ENCODE measurements at places on chromosomes 12 and 14.

DNA sequence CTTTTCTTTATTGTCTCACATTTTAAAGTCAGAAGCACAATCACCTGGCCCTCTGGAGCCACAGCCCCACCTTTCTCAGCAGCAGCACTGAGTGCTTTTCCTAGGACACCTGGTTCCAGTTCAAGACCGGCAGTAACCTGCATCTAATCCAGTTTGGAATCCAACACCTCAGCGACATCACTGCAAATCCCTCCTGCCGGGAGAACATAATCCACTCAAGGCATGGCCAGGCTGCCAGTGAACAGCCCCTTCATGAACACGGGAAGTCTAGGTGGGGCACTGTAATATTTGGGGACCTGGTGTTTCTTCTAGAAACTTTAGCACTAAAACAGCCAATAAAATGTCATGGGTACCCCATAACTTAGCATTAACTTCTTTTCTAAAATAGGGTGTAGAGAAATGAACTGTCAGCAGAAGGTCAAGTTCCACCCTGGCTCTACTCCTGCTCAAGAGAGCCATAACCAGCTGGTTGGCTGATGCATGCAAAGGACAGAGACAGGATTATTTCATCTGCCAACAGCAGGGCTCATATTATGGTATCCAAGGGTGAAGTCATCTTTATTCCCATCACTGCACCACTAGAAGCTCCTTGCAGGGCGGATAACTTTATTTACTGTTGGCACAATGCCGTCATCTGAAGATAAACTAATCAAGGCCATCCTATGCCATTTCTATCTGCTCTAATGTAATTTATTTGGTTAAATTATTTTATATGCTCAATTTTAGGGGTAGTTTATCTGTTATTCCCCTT, 76.7 kb downstream of the TTC7B start:
- no peak for DNase-seq

DNA sequence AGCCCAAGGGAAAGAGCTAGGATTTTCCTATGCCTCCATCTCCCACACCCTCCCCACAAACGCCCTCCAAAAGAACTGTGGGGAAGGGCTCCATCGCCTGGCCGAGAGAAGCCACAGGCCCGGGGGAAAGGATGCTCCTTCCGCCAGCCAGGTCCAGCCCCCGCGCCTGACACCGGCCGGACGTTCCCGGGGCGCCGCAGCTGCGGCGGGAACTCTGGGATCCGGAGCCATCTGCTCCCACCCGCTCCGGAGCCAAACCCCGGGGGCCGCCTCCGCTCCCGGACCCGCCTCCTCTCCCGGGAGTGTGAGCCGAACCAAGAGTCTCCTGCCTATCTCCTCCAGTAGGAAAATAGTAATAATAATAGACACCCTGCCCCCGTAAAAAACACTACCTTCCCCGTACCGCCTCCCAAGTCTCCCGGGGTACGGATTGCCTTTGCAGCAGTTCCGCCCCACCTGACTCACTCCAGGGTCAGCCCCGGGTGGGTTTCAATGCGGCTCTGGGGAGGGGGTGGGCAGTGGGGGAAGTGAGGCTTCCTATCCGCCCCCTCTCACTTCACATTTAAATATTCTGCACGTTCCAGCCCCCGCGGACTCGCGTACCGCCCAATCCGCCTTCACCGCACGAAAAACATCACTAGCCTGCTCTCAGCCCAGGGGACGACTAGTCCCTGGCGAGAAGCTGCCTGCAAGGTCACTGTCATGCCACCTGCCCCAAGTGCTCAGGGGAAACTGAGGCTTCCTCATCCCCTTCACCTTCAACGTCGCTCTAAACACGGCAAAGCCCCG, 2.4 kb downstream of the AGAP2 start:
- DNase-seq, result peak; percentile 62

DNA sequence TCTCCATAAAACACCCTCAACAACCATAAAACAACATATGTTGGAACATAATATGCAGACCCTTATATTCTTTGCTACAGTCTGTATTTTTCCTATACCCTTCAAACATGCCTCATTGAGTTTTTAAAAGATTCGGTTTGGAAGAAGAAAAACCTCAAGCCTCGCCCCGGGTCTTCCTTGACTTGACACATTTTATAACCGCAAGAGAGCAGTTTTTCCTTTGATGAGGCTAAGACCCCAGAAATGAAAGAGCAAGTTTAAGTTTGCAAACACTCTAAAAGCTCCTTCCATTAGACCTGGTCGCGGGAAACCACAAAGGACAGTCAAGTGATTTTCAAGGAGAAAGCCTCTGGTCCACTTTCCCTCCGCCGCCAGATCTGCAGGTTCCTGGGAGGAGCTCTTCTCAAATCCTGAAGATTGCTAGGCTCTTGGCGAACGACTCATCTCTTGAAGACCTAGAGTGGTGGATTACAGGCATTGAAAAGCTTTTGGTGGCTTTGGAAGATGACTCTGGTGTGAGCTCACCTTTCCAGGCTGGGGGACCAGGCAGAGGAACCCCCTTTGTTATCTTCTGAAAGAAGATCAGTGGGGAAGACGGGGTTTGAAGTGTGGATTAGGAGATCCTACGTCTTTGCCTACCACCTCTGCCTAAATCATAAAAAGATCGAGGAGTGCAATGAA, at the start of gene ASCL4:
Gene ASCL4 (plus strand): TSS at position 356 of the 681 bp plus-strand sequence. CDS start 515 bp downstream, outside the sequence.
- no peak for DNase-seq

DNA sequence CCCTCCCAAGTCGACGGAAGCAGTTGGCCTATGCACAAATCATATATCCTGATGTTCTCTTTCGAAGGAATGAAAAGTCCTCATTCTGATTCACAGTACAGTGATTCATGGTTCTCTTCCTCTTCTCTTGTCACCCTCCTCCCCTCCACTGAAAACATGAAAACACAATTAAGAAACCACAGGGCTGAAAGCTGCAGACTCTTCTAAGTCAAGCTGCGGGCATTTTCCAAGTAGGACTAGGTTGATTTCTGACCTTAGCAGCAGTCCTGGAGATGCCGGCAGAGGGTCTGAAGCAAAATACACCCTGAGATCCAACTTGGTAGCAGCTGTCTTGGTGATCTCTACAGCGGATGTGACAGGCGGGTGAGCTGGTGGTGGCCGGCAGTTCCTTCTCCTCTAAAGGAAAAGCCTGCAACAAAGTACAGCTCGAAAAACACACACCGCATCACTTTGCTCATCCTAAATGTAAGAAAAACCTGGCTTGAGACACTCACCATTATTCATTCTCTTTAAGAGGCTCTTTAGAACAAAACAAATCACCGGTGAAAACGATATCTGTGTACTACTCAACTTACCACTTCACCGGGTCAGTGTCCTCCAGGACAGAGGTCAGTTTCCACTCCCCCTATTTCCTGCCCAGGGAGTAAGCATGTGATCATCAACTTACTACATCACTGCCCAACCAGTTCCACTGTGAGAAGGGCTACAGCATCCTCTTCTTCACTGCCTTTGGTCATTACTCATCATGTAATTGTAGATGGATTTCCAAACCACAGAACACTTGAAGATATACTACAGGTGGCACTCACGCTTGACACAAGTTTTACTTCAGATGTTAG, 6.0 kb downstream of the TMCC3 start:
- no peak for DNase-seq

DNA sequence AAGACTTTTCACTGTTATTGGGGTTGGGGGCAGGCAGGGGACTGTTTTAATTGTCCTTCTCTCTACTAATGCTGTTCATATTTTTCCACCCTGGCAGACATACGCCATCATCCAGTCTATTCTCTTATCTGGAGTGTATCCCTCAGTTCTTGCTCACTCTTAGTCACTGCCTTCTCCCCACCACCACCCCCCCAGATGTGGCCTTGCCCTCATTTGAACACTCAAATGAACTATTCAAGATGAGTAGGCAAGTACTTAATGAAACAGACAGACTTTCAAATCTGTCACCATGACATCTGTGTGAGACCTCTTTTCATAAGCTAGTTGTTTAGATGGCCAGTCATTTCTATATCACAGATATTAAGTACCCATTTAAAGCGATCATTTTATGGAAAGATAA, 10.1 kb downstream of the NUDT4 start:
- no peak for DNase-seq

GRCh38 chr14:74548881-74549280, 55.3 kb downstream of the ISCA2 start:
- DNase-seq, result no peak

DNA sequence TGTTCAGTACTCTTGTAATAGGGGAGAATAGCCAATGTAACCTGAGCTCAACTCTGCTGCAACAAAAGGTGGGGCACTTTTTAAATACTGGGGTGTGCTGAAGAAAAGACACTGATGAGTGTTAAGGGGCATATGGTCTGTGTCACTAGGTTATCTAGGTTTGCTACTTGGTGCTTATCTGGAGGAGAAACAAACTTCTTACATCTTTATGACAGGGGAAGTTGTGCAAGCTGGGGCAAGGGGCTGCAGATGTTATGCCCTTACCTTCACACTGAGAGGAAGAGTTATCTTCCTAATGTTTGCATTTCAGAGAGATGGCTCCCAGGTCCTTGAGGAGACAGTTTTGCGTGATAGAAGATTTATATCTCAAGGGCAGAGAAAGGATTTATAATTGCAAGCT, 90.9 kb upstream of the PKP2 start:
- DNase-seq, result no peak

GRCh38 chr14:64821651-64822050, 58.1 kb downstream of the SPTB start:
- no peak for DNase-seq
